ENCODE measurements at places on chromosomes 11 and 22. TPM values are rescaled to one million over a fixed set of nuclear protein-coding genes. Genes with fewer than 3 reads are reported as not detected.
A peak's percentile ranks its signal among the peaks of the same experiment; 100 is the strongest.

Gene RGL4
- 0.60 TPM for total RNA-seq

GRCh38 chr11:120126620-120127019, 11.3 kb downstream of the TRIM29 start:
- no peaks in the 10 kb centered on the region for H3K27me3 ChIP-seq
- H3K4me1 ChIP-seq, result no peaks in the 10 kb centered on the region
- H3K4me3 ChIP-seq, result no peak overlapping the region

- no peak overlapping the region for H3K27ac ChIP-seq
- no peak overlapping the region for H3K4me3 ChIP-seq
Measured at GRCh38 chr11:117366248-117366647, 38.6 kb downstream of the CEP164 start.

GRCh38 chr11:69535908-69536307, 54.4 kb downstream of the LINC01488 start:
- no peak for DNase-seq
- H3K36me3 ChIP-seq, result no peaks in the 10 kb centered on the region
- H3K4me3 ChIP-seq, result no peak overlapping the region
- H3K4me1 ChIP-seq, result peaks cover 4% of the 10 kb centered on the region
- no peaks in the 10 kb centered on the region for H3K27me3 ChIP-seq

GRCh38 chr22:28810821-28811491, 10.6 kb upstream of the XBP1 start:
- H3K4me1 ChIP-seq, result peaks cover 18% of the 10 kb centered on the region
- peak overlapping the region; percentile 43 for H3K27ac ChIP-seq
- no peaks in the 10 kb centered on the region for H3K36me3 ChIP-seq
- H3K27me3 ChIP-seq, result no peaks in the 10 kb centered on the region

DNA sequence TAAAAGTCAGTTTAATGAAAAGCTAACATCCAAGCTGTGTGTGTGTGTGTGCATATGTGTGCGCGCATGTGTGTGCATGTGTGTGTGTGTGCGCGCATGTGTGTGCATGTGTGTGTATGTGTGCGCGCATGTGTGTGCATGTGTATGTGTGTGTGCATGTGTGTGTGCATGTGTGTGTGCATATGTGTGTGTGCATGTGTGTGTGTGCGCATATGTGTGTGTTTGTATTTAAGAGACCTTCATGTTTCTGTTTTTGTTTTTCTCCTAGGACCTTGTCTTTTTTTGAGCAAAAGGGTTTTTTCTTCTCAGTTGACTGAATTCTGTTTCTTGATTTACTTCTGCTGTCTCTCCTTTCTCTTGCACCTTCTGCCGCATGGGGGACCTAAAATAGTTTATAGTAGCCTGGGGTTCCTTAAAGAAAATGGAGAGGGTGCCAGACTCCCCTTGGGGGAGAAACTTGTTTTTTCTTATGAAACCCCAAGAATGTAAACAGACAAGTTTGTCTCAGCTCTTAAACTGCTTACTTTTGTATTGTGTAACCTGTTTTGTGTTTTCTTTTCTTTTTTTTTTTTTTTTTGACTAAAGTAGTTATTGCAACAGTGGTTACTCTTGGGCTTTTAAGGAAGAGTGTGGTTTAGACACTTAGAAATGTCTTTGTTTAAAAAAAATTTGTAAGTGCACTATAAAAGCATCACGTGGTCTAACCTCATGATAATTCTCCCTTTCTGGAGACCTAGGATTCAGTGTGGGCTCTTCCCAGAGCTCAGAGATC, 53.0 kb downstream of the OSBPL5 start:
- H3K4me1 ChIP-seq, result no peaks in the 10 kb centered on the region
- no peaks in the 10 kb centered on the region for H3K27me3 ChIP-seq
- H3K4me3 ChIP-seq, result no peak overlapping the region
- DNase-seq, result peak; percentile 5

Gene CTSW
- total RNA-seq, result 3.9 TPM

Gene HTR3B
- total RNA-seq, result 0.16 TPM

- no peak for DNase-seq
- no peaks in the 10 kb centered on the region for H3K4me1 ChIP-seq
- no peaks in the 10 kb centered on the region for H3K27me3 ChIP-seq
Measured at GRCh38 chr11:111460340-111460739, 51.8 kb downstream of the BTG4 start.
